COR-L47 (cell line): ENCODE measurements at places on chromosomes 12 and 14.

DNA sequence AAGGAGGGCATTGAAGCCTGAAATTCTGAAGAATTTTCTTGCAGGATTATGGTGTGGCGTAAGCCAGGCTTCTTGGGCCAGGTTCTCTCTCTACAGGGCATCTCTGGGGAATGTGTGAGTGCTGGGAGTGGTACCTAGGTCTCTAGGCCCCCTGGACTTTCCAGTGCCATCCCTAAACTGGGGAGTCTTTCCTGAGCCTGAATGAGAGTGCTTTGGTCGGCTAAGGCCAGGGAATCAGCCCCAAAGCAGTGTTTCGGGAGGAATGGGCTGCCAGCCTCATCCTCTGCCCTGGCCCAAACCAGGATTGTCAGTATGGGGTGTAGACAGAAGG is 93.9 kb downstream of the CALM1 start:
- no peak for DNase-seq

DNA sequence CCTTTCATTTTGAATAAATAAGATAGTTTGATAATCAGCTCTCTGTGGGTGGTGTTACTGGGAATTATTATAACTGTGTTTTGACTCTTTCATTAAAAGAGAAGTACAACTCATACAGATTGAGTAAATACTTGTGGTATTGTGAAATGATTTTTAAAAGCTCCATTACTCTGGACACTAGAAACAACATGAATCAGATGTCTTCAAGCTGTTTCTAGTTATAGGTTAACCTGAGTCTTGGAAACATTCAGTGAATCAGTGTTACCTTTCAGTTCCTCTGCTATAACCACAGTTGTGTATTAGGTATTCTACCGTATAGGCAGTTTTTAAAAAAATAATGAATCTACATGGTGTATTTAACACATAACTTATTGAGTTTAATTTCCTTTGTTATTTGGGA is 128.4 kb upstream of the SSTR1 start:
- no peak for DNase-seq

DNA sequence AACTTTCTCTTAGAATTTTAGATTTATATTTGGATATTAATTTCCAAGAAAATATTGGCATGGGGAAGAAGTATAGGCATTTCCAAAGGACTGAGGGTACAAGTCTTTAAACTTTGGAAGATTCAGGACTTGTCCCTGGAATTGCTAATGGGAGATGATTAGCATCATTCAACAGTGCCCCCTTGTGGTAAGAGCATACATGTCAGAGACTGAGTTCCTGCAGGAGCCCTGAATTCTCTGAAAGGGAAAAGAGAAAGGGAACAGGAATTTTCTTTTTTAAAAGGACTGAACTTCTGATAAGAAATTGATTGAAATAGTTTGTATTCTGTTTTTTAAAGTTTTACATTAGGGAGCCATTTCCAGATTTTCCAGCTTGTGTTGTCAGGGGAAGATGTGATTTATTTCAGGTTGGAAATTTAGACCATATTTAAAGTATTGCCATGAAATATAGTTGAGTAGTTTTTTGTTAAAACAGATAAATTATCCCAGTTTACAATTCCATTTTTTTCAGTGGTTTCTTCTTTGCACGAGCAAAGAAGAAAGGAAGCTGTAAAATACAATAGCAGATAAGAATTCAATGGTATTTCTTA is 44.0 kb upstream of the REP15 start:
- peak; percentile 38 for DNase-seq

- DNase-seq: no peak
These were observed 6.9 kb downstream of the LRCOL1 start for GRCh38 chr12:132603240-132604150.

- no peak for DNase-seq
These were observed 34.1 kb downstream of the ITGA7 start for GRCh38 chr12:55673638-55674037.

GRCh38 chr14:34113005-34113511 is 162.2 kb upstream of the EGLN3 start:
- no peak for DNase-seq

DNA sequence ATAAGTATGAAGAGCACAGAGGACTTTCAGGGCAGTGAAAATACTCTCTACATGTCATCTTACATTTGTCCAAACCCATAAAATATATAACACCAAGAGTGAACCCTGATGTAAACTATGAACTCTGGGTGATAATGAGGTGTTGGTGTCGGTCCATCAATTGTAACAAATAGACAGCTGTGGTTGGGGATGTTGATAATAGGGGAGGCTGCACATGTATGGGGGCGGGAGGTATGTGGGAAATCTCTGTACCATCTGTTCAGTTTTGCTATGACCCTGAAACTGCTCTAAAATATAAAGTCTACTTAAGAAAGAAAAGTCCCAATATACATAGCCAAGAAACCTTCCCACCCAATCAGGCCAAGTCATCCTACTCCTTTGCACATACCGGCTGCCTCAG is 88.5 kb downstream of the GPR135 start:
- DNase-seq: no peak

DNA sequence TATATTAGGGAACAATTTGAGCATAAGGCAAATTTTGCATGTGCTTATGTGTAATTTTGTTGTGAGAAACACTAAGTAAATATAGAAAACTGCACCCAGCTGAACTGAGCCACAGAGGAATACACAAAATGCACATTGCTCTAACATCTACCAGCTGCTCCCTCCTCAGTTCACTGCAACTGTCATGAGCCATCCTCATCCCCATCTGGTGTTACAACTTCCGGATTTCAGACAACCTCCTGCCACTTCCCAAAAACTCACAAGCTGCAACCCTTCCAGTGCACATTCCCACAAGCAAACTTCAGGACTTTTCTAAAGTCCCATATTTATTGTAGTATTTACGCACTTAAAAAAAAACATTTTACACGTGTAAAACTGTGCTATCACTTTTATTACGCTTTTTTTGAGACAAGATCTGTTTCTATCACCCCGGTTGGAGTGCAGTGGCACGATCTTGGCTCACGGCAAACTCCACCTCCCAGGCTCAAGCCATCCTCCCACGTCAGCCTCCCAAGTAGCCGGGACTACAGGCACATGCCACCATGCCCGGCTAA is 169.1 kb upstream of the TBX3 start:
- DNase-seq: no peak

- DNase-seq: no peak
These were observed 171.9 kb downstream of the EMP1 start for GRCh38 chr12:13368431-13368830.

DNA sequence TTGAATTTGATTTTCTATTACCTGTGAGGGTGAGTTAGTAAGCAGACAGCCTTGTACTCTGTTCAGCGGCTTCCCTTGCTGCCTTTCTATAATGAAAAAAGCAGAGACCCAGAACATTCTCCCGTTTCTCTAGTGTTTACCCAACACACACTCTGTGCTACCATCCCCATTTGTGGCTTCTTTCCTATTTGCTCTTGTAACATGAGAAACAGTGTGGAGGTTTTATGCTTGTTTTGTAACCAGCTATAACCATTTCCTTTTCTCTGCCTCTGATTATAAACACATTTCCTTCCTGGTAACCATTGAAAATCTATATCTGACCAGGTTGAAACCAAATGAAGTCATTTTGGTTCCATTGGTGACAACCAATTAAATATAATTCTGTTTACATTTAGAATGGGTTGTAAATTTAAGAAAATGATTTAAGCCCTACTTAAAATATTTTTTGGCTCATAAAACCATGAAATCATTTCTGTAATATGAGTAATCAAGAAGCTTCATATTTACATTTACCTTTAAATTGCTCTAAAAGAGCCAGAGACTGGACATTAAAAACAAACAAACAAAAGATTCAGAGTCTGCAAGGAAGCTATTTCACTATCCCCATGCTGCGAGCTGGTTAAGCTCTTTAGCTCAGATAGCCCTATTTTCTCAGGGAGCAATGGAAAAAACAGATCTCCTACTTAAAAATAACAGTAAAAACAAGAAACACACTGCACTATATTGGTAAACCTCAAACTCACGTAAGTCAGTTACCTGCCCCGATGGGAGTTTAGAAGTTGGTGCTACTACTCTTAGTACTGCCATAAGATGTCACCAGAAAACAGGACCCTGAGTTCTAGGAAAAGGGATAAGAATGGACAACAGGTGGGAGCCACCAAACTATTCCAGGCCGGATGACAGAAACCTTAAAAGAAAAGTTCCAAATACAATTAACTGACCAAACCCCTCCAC is 206.5 kb upstream of the EEA1 start:
- DNase-seq: peak; percentile 76

- no peak for DNase-seq
These were observed 67.9 kb upstream of the PLXNC1 start for GRCh38 chr12:94080341-94081009.
